H1 (cell line): ENCODE measurements at places on chromosomes 16 and 17.
A peak's percentile ranks its signal among the peaks of the same experiment; 100 is the strongest.

DNA sequence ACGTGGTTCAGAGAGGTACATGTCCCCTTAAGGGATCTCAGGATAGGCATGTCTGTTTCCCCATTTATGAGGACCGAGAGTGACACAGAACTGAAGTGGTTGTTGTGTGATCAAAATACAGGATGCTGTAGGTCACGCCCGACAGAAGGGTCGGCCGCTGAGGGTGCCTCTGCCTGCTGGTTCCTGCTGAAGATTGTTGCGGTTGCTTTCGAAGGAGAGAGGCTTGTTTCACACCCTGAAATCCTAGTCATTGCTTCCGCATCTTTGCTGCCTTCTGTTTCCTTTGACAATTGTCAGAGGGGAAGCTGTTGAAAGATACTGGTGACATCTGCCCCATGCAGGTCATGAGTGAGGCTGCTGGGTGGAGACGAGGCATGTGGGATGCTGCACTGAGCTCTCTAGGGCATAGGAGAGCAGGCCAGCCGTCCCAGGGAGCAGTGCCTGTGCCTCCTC, 3.8 kb upstream of the NAT9 start:
- no peak for DNase-seq

DNA sequence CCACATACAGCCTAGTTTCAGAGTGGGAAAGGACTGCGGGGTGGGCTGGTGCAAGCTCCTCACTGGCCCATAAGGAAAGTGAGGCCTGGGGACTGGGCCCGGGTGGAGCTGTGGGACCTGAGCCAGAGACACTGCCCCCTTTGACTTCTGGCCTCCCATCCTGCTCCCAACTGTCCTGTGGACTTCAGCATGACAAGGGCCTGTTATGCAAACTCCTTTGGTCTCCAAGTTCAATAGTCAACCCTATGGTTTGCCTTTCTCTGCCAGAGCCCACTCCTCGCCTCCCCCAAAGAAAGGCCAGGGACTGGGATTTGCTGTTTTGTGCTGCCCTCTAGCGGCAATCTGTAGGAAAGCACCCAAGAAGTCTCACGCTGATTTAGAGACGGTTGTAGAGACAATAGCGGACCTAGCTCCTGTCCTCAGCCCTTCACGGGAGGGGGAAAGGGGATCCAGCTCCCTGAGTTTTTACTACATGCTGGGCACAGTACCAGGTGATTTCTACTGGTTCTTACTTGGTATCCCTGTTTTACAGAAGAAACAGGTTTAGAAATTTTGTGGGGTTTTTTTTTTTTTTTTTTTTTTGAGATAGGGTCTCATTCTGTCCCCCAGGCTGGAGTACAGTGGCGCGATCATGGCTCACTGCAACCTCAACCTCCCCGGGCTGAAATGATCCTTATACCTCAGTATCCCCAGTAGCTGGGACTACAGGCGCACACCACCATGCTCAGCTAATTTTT, 1.2 kb upstream of the TLCD3B start:
- peak; percentile 86 for DNase-seq

GRCh38 chr17:70552982-70553334, 383.6 kb downstream of the KCNJ2 start:
- DNase-seq, result no peak

- no peak for DNase-seq
Observed at GRCh38 chr16:14502932-14503741, 126.9 kb downstream of the PARN start.

GRCh38 chr17:72943826-72944689, 148.4 kb downstream of the SLC39A11 start:
- no peak for DNase-seq

DNA sequence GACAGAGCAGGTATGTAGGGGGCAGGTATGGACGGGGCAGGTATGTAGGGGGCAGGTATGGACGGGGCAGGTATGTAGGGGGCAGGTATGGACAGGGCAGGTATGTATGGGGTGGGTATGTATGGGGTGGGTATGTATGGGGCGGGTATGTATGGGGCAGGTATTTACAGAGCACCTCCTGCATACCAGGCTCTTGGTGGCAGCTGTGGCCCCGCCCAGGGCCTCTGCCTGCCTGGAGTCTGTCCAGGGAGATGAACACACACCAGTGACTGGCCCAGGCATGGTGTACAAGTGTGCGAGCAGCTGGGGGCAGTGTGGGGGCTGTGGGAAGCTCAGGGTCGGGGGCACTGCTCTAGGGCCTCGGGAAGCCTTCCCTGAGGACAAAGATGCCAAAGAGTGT, 4.4 kb downstream of the RPL3L start:
- DNase-seq, result no peak

GRCh38 chr16:72620348-72620747, 427.6 kb downstream of the ZFHX3 start:
- no peak for DNase-seq

GRCh38 chr17:63399316-63399715, 46.8 kb downstream of the CYB561 start:
- DNase-seq, result no peak

GRCh38 chr17:52071712-52072111, 86.8 kb downstream of the CA10 start:
- DNase-seq, result no peak

DNA sequence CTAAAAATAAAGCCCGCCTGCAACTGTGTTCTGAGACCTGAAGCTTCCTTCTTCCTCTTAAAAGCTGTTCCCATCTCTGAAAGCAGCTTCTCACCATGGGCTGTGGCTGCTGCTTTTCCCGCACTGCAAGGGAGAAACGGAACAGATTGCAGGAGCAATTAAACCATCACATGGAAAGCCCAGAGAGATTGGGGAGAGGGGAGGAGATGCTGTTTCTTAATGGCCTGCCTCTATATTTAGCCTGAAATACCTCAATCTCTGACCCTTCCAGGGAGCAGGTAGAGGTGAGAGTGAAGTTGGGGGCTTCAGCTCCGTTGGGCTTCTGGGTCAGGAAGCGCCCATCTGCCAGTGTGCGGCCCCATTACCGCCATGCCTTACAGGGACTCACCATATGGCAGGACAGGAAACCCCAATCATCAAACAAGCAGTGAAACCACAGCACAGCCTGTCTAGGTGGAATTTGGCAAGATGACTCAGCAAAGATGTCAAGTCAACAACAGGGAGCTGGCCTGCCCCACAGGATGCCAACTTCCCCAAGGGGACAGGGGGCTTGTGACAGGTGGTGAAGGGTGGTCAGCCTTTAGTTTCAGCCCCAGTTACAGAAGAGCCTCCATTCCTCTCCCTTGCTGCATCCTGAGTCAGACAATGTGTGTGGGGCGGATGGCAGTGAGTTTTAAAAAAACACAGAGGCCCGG, 286.6 kb upstream of the CCL2 start:
- no peak for DNase-seq

- no peak for DNase-seq
Observed at GRCh38 chr16:66898933-66899309, 18.6 kb downstream of the PDP2 start.

DNA sequence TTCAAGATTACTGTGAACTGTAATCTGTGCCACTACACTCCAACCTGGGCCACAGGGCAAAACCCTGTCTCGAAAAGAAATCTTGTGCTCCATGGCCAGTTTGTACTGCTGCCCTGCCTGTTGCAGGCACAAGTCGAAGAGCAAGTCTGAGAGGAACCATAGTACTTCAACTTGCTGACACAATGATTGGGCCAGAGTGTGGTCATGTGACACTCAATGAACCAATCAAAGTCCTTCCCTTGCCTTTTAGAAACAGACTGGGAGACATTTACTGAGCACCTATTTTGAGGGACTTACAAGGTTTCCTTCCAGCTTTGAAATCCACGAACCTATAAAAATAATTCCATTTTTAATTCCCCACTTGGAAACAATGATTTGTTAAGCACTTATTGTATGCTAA, 39.8 kb upstream of the TMC5 start:
- no peak for DNase-seq

DNA sequence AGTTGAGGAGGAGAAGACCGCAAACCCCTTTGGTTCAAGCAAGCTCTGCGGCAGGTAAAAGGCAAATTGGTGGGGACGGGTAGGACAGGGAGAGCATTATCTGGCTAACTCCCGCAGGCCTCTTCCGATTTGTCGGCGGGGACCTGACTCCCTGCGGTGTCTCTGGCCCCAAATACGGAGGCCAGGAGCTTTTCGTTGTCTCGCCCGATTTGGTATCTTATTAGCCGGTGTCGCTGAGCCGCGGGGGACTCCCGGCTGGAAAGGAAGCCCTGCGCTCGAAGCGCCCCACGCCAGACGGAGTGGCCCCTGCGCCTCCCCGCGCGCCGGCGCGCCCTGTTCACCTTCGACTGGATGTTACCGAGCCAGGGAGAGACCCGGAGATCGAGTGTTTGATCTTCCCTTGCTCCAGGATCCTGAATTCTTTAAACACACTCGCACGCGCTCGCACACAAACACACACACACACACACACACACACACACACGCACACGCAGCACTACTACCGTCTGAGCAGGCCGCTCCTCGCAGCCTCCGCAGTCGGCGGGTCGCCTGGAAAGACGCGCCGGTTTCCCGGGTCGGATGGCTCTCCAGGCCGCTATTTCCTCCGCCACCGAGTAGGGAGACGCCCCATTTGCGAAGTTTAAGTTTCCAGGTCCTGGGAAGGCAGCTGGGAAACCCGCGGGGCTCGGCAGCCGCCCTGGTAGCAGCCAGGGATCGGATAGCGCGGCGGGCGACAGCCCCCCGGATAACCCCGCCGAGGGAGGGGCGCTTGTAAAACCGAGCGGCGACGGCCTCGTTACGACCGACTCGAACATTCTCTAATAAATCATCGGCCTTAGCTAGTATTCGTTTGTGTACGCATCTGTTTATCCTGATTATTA, 3.3 kb downstream of the PRAC1 start:
- DNase-seq, result peak; percentile 76

GRCh38 chr17:76670020-76670717, 26.6 kb upstream of the ST6GALNAC1 start:
- no peak for DNase-seq

- no peak for DNase-seq
Observed at GRCh38 chr16:10880594-10881452, 3.8 kb downstream of the CIITA start.

GRCh38 chr17:56604691-56605290, 11.3 kb downstream of the NOG start:
- no peak for DNase-seq

GRCh38 chr17:2170023-2170422, 115.1 kb downstream of the HIC1 start:
- no peak for DNase-seq

DNA sequence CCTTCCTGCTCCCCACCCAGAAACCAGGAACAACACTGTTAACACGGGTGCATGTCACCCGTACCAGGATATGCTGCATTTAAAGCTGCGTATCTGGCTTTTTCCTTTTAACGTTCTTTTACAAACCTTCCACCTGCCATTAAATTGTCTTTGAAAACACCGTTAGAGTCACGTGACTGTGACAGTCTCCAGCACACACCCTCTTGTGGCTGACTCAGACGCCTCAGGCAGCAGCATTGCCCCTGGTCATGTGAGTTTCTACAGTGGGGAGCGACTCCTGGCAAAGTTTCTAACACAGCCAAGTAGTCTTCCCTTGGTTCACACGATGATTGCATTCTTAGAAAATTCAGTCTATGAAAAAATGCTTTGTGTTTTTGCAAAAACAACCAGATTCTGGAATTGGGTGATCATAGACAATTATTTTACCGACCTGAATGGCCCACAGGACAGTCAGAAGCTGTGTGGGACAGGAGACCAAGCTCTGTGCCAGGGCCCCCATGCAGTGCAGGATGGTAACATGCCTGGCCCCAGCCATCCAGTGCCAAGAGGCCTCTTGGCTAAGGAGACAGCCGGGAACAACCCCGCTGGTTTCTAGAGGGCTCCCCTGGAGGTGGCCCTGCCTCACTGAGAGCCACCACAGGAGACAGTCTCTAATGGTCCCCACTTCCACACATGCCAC, 199.1 kb downstream of the KATNIP start:
- peak; percentile 31 for DNase-seq

DNA sequence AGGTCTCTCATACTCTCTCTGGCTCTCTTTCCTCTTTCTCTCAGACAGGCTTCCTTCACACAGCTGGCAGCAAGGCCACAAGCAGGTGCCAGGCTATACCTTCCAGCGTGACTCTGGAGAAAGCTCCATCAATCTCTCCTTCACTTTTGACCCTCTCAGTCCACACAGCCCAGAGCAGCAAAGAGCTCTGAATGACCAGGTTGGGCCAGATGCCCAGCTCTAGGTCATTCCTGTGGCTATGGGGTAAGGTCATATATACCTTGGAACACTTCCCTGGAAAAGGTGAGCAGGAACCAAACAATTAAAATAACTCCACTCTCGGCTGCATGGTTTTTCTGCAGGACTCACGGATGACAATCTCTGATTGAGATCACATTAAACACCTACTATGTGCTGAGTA, 8.8 kb downstream of the ADAP2 start:
- DNase-seq, result no peak

GRCh38 chr17:81735264-81736102, 23.4 kb downstream of the SLC25A10 start:
- DNase-seq, result no peak

DNA sequence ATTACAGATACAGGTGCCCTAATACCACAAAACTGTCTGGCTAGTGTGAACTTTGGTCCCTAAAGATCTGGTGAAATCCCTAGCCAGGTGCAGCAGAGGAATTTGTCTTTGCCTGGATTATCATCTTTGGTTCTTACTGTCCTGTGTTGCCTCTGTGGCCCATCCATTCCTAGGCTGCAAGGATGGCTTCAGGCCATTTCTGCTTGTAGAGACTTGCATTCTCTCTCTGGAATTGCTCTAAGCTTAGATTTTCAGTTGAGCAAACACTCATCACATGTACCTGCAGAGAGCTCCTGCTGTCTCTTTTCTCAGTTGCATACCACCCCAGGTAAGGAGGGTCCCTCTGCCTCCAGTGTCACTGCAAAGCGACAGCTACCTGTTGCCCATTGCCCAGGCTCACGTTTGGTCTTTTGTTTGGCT, 114.9 kb downstream of the PRKCA start:
- DNase-seq, result no peak
